ENCODE measurements at places on chromosomes 13 and 19.
A peak's percentile ranks its signal among the peaks of the same experiment; 100 is the strongest.

- DNase-seq = no peak
Measured at GRCh38 chr19:53621885-53622740, 9.7 kb upstream of the DPRX start.

DNA sequence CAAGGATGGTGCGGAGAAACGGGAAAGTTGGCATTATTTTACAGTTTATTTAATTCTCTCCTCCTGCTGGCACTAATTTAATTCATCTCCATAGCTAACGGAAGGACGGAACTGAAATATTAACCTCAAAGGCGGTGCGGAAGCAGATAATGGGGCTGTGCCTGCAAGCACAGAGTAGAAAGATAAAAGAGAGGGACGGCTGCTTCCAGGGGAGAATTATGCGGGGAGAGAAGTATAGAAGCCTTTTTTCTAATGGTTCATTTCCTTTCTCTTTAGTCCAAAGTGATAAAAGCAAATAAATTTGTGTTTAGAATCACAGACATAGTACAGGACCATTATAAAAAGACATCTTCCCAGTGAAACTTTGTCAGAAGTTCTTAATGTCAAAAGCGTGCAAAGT lies 34.5 kb upstream of the UQCRFS1 start:
- DNase-seq = no peak

DNA sequence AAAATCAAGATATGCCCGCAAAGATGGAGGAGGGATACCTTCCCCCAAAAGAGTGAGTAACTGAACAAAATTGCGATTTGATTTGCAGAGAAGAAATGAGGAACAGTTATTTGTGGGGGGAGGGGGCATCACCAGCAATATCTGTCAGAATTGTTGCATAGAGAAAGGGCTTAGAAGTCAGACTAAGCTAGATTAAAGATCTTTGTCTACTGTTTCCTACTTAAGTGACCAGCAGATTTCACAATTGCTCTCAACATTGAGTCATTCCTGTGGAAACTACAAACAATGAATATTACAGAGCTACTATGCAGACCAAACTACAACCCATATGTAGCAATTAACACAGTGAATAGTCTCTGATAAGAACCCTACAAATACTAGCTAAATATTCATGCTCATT lies 27.4 kb downstream of the FPR3 start:
- no peak for DNase-seq

DNA sequence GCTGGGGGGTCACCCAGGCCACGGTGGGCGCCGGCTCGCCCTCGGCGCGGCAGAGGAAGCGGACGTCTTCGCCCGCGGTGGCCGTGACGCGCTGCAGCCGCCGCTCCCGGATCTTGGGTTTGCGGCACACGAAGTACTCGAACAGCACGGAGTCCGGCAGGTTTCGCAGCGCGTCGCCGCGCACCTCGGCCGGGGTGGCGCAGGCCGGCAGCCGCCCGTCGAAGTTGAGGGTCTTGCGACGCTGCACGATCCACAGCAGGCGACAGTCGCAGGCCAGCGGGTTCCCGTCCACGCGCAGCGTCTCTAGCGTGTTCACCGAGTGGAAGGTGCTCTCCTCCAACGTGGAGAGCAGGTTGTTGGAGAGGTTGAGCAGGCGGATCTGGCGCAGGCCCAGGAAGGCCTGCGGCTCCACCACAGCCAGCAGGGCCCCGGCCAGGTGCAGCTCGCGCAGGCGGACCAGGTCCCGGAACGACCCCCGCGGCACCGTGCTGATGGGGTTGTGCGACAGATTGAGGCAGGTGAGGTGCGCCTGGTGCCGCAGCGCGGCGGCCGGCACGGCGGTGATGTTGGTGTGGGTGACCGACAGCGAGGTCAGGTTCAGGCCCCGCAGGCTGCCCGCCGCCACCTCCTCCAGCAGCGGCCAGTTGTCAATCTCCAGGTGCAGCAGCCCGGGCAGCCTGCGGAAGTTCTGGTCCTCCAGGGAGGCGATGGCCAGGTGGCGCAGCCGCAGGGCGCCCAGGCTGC lies 8.6 kb upstream of the PEAK3 start:
- no peak for DNase-seq

- DNase-seq = no peak
Measured at GRCh38 chr19:35126624-35126959, 8.3 kb downstream of the LGI4 start.

GRCh38 chr13:114285166-114285808 lies 3.9 kb downstream of the UPF3A start:
- DNase-seq = no peak

DNA sequence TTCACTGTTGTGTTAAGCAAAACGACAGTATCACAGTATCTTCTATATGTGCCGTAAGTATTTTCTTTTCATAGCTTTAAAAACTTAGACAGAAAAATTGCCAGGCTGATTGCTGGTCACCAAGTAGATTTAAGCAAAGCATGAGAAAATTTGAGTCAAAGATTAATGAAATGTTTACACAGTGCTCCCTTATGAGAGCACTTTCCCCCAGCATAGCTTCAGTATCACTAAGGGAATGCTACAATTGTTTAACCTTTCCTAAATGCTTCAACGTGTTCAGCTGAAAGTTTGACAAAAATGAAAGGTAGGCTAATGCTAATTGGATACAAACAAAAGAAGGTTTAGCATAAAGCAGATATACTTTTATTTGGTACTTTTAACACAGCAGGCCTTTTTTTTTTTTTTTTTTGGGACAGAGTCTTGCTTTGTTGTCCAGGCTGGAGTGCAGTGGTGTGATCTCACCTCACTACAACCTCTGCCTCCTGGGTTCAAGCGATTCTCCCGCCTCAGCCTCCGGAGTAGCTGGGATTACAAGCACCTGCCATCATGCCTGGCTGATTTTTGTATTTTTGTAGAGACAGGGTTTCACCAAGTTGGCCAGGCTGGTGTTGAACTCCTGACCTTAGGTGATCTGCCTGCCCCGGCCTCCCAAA lies 23.4 kb downstream of the PCCA start:
- DNase-seq = no peak

DNA sequence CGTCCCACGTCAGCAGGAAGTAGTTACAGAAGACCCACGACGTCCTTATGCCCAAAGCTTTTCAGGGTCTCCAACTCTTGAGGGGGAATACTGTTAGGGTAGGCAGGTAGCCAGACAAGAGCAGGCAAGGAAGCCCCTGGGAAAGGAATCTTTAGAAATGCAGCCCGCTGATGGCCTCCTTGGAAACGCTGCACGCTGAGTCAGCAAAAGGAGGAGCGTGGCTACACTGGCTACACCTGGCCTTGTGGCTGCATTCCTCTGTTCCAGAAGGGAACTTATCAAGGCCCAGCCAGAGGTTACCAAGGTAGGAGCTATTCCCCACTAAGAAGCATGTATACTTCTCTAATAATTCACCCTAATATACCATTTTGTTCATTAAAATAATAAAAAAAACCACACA lies 2.0 kb downstream of the ERVV-1 start:
- no peak for DNase-seq

- peak; percentile 40 for DNase-seq
Measured at GRCh38 chr19:41646589-41647204, 19.8 kb upstream of the CEACAM4 start.

GRCh38 chr13:20826843-20827560 lies 53.2 kb upstream of the EEF1AKMT1 start:
- DNase-seq = no peak

DNA sequence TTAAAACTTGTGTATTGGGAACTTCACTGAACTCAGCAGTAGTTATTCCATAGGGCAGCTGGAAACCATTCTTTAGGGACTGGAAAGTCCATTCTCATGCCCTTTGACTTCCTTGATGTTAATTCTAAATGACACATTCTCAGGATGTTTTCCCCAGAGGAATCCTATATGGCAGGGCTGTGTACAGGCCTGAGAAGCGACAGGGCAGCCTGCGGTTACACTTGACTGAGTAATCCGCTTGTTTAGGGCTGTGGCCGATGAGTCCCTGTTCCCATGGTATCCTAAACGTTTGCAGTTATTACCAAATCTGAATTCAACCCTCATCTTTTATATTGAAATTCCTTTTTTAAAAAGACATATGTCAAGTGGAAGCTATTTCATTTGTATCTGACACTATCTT lies 83.5 kb downstream of the COL4A2 start:
- DNase-seq = peak; percentile 32

GRCh38 chr13:100646030-100646673 lies 28.4 kb downstream of the TMTC4 start:
- DNase-seq = peak; percentile 14

- DNase-seq = no peak
Measured at GRCh38 chr19:19040417-19040816, 7.0 kb downstream of the ARMC6 start.

DNA sequence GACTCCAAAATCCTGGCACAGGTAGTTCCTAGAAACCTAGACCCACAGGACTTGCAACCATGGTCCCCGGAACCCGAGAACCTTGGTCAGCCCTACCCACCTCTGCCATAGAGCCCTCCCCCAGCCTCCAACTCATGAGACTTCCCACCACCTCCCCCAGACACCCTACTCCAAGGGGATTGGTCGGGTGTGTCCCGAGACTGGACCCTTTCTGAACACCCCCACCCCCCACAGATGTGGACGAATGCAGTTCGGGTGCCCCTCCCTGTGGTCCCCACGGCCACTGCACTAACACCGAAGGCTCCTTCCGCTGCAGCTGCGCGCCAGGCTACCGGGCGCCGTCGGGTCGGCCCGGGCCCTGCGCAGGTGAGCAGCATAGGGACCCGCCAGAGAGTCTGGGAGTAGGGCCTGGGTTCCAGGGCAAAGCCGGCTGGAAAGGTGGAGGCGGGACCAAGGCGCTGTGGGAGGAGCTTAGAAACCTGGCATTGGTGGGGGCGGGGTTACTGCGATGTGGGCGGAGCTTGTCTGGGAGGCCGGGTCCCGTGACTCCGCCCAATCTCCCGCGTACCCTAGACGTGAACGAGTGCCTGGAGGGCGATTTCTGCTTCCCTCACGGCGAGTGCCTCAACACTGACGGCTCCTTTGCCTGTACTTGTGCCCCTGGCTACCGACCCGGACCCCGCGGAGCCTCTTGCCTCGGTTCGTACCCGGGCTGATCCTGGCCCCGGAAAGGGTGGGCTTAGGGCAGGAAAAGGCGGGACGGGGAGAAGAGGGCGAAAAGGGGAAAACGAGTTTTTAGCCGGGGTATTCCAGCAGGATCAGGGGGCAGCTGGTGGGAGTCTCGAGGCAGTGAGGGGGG lies 11.9 kb downstream of the LTBP4 start:
- DNase-seq = peak; percentile 35

DNA sequence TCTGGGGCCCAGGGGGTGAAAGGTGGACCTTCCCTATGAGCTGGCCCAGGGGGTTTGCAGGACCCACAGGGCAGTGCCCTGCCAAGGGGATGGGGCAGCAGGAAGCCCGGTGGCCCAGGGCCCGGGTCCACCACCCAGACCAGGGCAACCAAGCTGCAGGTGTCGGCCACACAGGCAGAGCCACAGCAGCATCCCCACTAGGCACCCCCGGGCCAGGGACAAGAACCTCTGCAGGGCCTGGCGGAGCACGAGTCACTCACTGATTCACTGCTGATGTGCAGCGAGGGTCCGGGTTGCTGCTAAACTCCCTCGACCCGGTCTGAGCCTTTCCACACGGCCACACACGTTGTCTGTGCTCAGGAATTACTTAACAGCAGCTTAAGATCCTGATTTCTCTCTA lies 8.8 kb downstream of the FZR1 start:
- no peak for DNase-seq

- DNase-seq = peak; percentile 36
Measured at GRCh38 chr13:36131222-36131930, at the start of gene DCLK1. DCLK1 (minus strand) TSS chr13:36131382.

DNA sequence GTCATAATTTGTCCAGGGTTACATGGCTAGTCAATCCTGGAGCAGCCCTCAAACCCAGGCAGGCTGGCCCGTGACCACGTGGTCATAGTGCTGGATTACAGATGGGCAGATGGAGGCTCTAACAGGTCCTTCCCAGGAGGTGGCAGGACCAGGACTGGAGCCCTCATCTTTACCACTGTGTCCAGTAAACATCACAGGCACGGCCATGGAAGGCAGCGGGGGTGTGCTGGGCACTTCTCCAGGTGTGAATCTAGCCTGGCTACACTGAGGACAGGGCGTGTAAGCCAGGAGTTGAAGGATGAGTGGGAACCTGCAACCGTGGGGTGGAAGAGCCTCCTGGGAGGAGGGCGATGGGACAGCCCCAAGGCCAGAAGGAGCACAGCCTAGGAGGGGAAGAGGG lies 6.1 kb downstream of the CIC start:
- DNase-seq = no peak

- no peak for DNase-seq
Measured at GRCh38 chr19:4429256-4429655, 26.8 kb downstream of the CHAF1A start.

DNA sequence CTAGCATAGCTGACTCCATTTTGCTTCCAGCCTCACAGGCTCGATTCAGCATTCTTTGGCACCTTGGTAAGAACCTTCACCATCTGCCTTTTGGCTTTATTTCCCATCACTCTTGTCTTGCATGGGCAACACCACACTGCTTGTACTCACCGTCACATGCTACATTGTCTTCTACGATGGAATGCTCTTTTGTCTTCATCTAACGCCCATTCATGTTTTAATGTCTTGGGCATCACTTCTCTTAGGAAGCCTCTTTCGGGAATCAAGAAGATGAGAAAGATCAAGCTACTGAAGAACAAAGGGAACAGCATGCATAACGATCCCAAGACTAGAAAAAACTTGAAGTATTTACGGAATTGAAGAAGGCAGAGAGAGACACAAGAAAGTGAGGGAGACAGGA lies 5.7 kb upstream of the RPL21 start:
- no peak for DNase-seq

DNA sequence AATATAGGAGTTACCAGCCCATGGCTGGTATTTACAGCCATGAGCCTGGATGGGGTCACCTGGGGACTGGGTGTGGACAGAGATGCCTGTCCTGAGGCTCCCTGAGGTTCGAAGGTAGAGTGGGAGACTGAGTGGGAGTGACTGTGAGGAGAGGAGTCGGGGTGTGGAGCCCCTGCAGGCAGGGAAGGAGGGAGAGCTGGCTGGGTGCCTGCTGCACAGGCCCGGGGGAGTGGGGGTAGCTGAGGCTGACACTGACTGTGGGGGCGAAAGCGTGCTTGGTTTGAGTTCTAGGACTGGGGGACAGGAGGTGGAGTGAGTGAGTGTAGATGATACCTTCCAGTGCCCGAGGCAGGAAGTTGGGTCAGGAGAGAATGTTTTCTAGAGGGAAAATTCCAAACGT lies 7.1 kb downstream of the RAB11B start:
- no peak for DNase-seq

- peak; percentile 1 for DNase-seq
Measured at GRCh38 chr13:87827479-87827878, 156.3 kb downstream of the SLITRK5 start.

GRCh38 chr19:4588291-4588761 lies 28.8 kb upstream of the SEMA6B start:
- DNase-seq = no peak

- DNase-seq = no peak
Measured at GRCh38 chr19:43460362-43461016, 4.9 kb downstream of the LYPD3 start.

DNA sequence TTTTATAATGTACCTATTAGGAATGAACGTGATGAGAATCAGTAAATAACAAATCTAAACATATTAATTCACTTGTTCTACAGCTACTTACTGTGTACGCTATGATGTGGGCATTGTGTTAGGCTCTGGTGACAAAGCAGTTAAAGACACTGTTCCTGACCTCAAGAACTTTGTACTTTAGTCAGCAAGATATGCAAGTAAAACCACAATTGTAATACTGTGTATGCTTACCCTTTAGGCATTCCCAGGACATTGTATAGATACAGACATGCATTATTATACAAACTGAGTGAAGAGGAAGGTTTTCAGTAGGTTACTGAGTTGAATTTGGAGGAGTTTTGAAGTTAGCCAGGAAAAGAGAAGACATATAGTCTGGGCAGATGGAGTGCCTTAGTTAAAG lies 435.8 kb downstream of the HS6ST3 start:
- DNase-seq = no peak
